T-helper 1 cell (primary cell): ENCODE measurements at places on chromosomes 7 and 10.

DNA sequence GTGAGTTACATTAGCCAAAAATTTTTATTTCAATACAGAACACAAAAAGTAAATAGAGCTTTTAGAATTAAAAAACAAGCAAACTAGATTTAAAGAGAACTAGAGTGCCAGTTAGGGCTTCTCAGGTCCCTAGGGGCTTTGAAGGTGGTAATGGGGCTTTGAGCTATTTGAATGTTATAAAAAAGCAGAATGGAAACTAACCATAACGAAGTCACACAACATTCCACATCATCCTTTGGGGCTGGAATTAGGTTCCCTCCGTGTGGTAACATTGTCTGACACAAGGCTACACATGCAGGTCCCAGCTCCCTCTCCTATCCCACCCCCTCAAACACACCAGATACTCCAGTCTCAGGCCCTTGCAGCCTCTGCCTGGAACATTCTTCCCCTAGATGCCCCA lies 15.3 kb downstream of the JAZF1 start:
- DNase-seq: no peak

- DNase-seq: peak; percentile 15
These were observed 609 bp downstream of the DOCK4 start for GRCh38 chr7:112205343-112206237.

GRCh38 chr10:90089719-90090118 lies 388.3 kb downstream of the KIF20B start:
- DNase-seq: no peak

DNA sequence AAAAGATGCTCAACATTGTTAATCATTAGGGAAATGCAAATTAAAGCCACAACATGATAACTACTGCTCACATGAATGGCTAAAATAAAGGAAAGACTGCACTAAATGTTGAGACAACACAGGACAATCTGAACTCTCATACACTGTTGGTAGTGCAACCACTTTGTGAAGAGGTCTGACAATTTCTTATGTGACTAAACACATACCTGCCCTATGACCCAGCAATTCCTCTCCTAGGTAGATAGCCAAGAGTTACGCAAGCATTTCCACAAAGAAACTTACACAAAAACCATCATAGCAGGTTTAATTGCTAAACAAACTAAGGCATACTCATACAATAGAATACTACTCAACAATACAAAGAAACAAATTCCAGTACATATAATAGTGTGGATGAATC lies 41.8 kb upstream of the HERPUD2 start:
- no peak for DNase-seq

- DNase-seq: no peak
These were observed 21.6 kb downstream of the RBM28 start for GRCh38 chr7:128322040-128322643.

- DNase-seq: no peak
These were observed 77.6 kb upstream of the ZMIZ1 start for GRCh38 chr10:78991187-78991586.

DNA sequence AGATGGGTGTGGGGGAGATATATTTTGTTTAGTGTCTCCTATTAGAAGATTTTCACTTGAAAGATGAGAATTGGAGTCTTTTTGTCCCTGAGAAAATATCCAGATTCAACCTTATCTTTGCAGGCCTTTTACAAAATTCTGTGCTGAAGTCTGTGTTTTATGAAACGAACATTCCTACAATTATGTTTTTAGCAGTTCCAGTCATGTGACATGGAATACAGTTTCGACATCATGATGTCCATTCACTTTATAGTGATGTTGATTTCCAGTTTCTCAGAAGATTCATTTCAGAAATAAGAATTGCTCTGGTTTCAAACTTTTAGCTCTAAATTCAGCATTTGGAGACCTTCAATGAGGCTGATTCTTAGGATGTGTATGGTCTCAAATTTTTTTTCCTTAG lies 54.4 kb downstream of the CACNB2 start:
- no peak for DNase-seq

- DNase-seq: no peak
These were observed 420.0 kb downstream of the EXOC4 start for GRCh38 chr7:133672866-133673265.

DNA sequence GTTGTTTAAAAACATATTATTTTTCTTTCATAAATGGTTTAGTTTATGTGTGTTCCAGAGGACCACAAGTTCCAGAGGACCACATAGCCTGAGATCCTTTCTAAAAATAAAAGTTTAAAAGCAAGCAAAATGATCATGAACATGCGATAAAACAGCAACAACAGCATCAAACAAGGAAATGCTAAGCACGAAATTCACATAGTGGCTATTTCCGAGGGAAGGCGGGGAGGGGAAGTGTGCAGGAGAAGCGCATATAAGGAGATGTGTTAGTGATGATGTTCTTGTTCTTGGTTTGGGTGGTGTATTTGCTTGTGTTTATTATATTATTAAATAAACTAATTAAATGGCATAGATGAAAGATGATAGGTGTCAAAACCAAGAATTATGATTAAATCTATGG lies 1.2 kb downstream of the TBATA start:
- DNase-seq: no peak

DNA sequence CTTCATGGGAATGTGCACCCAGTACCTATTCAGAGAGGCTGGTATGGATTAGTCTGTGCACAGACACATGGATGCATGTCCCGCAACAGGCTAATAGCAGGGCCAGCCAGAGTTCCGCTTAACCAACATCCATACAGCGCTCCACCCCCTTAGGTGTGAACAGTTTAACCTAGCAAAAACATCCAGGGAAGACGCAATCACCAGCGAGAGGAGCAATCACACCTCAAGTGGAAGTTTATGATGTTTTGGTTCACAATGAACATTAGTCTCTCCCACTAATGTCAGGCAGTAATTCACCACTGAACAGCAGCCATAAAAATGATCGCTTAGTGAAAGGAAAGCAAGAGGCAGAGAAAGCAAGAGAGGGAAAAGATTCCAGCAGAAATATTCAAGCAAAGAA lies 91.1 kb downstream of the PLXNA4 start:
- no peak for DNase-seq

- DNase-seq: no peak
These were observed 190.1 kb upstream of the SLC26A5 start for GRCh38 chr7:103636153-103636552.
